ENCODE measurements at places on chromosomes 5 and 9. TPM values are rescaled to one million over a fixed set of nuclear protein-coding genes. Genes with fewer than 3 reads are reported as not detected.
A peak's percentile ranks its signal among the peaks of the same experiment; 100 is the strongest.

DNA sequence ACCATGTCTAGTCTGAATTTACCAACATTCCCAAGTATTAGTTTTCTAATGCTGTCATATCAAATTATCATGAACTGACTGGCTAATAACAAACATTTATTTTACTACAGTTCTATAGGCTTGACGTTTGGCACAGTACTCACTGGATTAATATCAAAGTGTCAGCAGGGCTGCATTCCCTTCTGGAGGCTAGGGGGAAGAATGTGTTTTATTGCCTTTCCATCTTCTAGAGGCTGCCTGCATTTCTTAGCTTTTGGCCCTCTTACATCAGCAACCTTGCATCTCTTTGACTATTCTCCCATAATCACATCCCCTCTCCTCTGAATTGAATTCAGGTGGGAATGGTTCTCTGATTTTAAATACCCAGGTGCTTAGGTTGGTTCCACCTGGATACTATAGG lies 84.7 kb downstream of the EDIL3 start:
- DNase-seq = no peak

DNA sequence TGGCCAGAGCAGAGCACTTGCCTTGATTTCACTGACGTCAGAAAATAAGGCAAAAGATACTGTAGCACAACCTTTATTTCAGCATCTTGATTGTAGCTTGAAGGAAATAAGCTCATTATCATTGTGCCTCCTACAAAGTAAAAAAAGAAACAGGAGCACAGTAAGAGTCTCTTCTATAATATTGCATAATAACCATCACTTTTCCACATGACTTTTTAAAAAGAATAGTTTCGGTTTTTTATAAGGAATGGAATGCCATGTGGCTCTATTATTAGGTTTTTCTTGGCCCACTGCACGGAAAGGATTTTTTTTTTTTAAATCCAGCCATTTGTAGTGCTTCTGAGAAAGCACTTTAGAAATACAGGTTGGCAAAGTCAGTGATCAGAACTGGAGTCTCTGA lies 655.3 kb downstream of the LRRC70 start:
- no peak for DNase-seq

GRCh38 chr9:129382281-129383018 lies 204.4 kb upstream of the IER5L start:
- DNase-seq = no peak

DNA sequence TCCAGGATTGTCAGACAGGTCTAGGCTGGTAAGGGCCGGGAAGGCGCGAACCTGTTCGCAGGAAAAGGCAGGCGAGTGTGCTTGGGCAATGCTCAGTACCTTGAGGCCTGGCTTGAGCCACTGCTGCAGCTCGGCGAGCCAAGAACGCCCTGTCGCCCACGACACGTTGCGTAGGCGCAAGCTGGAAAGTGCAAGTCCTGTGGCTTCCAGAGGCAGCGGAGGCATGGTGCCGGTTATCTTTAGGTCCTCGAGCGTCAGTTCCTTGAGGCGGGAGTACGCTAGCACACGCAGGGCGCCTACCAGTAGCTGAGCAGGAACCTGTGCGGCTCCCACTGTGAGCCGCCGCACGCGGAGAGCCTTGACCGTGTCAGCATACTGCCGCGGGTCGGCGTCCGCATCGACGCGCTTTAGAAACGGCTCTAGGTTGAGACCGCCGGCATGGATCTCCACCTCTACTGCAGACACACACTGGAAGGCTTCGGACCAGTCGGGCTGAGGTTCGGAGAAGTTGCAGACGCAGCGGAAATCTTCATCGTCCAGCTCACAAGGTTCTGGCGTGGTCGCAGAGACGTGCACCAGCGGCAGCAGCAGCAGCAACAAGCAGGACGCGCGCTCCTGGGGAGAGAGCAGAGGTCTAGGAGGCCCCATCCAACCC lies 482 bp downstream of the CD14 start:
- no peak for DNase-seq

Gene SHOC1
- 0.51 TPM for polyA plus RNA-seq

DNA sequence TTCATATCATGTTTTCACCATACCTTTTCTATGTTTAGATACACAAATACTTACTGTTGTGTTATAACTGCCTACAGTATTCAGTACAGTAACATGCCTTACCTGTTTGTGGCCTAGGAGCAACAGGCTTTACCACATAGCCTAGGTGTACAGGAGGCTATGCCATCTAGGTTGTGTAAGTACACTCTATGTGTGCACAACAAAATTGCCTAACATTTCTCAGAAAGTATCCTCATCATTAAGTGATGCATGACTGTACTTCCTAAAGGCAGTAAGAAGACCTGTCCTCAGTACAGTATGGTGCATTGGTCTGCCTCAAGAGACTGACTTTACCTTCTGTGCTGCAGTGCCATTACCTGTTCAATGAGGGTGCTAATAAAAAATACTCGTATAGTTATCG lies 7.9 kb downstream of the TXN start:
- DNase-seq = no peak

GRCh38 chr9:7844242-7844641 lies 44.7 kb upstream of the DMAC1 start:
- DNase-seq = peak; percentile 49

- DNase-seq = peak; percentile 93
Measured at GRCh38 chr5:135488727-135489465, 36.7 kb upstream of the TIFAB start.

Gene PTGR1
- polyA plus RNA-seq = 38.4 TPM
